CD4-positive, alpha-beta T cell treated with Interleukin-12 subunit alpha and Interleukin-12 subunit beta, for 1 hour (primary cell): ENCODE measurements at places on chromosomes 16 and 17.
A peak's percentile ranks its signal among the peaks of the same experiment; 100 is the strongest.

DNA sequence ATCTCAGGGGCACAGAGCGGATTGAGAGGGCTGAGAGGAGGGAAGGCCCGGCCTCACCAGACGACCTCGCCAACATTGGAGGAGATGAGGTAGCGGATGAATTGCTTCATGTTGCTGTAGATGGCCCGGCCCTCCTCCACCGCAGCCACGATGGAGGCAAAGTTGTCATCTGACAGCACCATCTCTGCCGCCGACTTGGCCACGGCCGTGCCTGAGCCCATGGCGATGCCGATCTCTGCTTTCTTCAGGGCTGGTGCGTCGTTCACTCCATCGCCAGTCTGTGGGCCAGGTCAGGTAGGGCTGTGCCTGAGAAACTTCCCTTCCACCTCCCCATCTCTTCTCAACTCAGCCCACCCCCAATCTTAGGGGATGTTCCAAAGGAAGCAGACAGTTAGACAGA, 21.1 kb upstream of the P2RX1 start:
- no peak for DNase-seq

GRCh38 chr16:3659251-3659650, 4.8 kb downstream of the DNASE1 start:
- no peak for DNase-seq

DNA sequence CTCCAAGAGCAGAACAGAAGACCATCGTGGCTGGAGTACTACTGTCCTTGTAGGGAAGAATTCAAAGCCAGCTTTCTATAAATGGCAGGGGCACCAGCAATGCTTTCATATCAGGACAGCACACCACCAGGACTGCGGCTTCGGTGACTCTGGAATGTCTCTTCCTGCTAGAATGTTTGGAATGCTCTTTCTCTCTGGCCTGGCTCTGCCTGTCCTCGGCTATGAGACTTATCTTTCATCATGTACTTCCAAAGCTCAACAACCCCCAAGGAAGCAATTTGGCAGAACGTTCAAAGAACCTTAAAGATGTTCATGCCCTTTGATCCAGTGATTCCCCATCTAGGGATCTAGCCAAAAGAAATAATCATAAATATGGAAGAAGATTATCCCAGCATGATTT, 52.7 kb upstream of the NOG start:
- no peak for DNase-seq

GRCh38 chr17:49217651-49218413, 7.3 kb downstream of the ABI3 start:
- peak; percentile 84 for DNase-seq

GRCh38 chr16:8094696-8095095, 495.6 kb downstream of the TMEM114 start:
- no peak for DNase-seq

DNA sequence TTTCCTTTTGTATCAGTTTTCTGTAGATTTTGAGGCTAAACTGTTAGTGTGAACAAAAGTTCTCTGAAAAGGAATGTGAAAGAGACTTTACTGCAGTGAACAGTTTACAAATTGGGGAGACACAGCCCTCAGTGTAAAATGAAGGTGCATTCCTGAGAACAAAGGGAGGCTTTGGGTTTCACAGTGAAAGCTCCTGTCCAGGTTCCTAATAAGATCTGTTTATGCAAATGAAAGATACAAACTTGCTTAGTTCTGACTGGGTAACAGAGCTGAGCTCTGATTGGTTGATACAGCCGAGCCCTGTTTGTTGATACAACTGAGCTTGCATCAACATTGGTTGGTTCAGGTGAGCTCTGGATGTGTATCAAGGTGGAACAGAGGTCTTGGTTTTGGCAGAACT, 8.3 kb upstream of the CDRT15 start:
- no peak for DNase-seq

- peak; percentile 1 for DNase-seq
Observed at GRCh38 chr16:68844211-68844564, 857 bp downstream of the TANGO6 start.

- no peak for DNase-seq
Observed at GRCh38 chr17:32709562-32709961, 167.4 kb downstream of the MYO1D start.

GRCh38 chr16:31880322-31880979, 6.8 kb downstream of the ZNF267 start:
- DNase-seq: peak; percentile 62

GRCh38 chr17:77531641-77532040, 390.9 kb downstream of the SEC14L1 start:
- no peak for DNase-seq

GRCh38 chr16:57192720-57193486, 6.8 kb downstream of the RSPRY1 start:
- DNase-seq: no peak

- DNase-seq: no peak
Observed at GRCh38 chr17:62105357-62105756, 40.3 kb upstream of the MED13 start.

DNA sequence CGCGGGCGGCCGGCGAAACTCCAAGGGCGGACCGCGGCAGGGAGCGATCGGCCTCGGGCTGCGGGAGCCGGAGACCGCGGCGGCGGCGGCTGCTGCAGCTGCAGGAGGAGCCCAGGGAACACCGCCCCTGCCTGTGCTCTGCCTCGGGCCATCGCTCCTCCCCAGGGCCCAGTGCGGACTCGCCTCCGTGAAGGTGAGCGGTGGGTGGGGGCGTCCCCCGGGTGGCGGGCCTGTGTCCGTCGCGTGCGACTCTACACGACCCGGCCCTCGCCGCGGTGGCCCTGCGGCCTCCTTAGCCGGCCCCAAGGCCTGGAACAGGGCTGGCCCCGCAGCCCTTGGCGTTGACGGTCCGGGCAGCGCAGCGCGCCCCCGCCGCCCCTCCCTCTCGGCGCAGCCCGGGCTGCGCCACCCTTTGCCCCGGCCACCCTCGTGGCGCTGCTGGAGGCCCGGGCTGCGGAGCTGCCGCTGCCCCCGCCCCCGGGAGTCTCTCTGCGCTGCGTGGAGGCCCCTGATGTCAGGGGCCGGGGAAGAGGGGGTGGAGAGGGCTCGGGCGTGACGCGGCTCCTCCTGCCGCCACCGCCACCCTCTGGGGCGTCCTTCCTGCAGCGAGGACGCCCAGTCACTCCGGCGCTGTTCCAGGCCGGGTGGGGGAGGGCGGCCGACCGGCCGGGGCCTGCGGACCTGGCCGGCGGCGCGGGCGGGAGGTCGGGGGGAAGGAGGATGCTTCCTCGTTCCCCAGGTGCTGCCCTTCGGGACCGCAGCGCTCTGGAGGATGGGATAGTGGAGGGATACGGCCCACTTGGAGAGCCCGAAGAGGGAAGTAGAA, 485 bp downstream of the DYNLL2 start:
- DNase-seq: peak; percentile 71

DNA sequence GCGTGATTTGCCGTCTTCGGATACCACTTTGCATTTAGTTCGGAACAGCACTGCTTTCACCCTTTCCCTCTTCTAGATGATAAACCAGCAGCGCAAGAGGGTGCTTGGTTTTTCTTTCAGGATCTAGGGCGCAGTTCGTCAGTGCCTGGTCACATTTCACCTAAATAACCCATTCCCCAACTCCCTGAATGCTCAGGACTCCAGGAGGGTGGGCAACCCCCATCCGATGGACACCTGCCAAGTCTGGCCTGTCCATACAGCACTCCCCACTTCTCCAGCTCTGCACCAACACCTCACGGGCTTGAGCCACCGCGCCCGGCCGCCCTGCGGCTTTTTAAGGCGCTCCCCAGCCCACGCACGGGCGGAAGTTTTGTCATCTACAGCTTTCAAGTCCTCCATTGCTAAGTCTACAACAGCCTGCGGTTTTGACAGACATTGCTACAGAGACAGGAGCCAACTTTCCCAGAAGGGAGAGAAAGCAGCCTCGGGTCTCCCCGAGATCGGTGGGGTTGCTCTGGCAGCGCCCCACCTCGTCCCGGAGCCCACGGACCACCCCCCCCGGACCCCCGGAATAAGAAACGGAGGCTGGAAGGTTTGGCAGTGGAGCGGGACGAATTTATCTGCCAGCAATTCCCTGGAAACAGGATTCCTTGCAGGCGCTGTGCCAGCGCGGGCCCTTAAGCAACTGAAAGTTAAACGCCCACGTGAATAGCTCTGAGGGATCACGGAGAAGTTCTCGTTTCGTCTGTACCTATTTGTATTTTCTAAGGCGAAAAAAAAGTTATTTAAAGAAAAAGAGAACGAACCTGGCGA, 38.6 kb upstream of the SLFN13 start:
- DNase-seq: peak; percentile 74

DNA sequence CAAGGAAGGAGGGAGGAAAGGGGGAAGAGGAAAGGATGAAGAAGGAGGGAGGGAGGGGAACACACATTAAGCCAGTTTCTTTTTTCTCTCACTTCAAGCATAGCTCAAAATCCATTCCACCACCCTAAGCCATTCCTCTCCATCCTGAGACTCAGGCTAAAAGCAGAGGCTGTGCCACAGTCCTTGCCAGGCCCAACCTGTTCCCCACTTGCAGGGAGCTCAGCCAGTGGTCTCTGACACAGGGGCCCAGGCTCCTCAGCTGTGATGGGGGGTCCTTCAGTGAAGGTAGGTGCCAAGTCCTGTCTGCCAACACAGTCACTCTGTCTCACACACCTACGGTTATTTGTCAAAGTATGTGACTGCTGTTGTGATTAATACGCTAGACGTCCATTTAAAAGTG, 44.6 kb downstream of the SDK2 start:
- no peak for DNase-seq

DNA sequence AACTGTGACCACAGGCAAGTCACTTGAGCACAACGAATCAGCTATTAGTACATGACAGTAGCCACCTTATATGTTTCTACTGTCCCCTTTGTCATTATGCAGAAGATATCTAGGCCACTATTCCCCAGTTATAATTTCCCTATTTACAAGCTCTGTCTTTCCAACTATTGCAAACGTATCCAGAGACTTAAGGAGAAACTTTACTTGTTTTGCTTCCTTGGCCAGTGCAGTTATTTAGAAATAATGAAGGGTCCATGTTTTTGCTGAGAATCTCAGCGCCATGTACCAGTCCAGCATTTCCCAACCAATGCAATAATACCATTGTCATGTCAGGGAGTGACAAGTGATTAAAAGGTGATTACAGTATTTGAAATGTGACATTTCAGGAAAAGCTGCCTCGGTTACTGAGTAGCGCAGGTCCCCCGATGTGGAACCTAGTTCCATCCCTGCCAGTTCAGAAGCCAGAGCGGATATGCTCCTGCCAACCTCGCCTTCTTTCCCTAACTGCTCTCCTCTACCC, 743 bp downstream of the ZNF624 start:
- DNase-seq: no peak

GRCh38 chr17:82062076-82062983, 3.3 kb downstream of the DUS1L start:
- DNase-seq: no peak

DNA sequence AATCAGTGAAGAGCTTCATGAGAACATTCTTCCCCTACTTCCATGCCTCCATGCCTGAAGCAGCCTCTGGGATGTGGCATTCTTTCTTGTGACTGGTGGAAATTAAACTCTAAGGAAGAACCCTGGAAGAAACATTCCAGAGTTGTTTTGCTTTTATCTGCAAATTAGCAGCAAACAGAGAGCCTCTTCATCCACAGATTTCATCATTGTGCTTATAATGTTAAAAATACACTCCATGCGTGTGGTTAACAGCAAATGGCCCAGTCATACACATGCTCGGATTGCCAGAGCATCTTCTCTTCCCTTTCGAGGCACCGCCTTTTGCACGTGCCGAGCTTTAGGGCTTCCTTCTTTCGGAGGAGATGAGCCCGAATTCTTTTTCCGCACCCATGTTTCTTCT, 411.3 kb downstream of the SNX29 start:
- no peak for DNase-seq

- no peak for DNase-seq
Observed at GRCh38 chr17:10610884-10611283, 46.2 kb downstream of the MYH3 start.

GRCh38 chr17:17532991-17533390, 36.8 kb upstream of the RASD1 start:
- DNase-seq: no peak

DNA sequence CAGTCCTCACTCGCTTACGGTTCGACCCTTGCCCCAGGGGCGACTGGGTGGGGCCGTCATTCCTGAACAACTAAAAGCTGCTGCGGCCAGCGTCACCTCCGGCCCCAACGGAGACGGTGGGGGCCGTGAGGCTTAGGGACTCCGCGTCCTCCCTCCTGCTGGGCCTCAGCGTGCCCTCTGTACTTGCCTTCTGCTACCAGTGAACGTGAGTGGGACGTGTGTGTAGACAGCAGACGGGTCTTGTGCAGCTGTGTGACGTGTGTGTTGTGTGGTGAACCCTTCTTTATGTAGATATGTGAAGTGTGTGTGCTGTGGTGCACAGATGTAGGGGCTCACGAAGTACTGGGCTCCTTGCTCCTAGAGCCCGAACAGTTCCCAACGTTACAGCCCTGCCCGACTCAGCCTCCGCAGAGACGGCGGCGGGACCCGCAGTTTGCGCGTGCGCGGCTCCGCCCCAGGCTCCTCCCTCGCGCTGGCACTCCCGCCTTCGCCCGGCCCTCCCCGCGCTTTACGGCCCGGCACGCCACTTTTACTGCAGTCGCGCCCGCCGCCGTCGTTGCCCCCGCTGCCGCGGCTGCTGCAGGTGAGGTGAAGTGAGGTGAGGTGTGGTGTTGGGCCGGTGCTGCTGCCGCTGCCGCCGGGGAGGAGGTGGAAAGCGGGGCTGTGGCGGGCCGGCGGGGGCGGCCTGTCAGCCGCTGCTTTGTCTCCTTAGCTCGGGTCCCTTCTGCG, at the start of gene PHAF1:
TSS of gene PHAF1 (plus strand) at position 535 of the 729 bp plus-strand sequence. CDS start 235 bp downstream, outside the sequence.
- peak; percentile 96 for DNase-seq

DNA sequence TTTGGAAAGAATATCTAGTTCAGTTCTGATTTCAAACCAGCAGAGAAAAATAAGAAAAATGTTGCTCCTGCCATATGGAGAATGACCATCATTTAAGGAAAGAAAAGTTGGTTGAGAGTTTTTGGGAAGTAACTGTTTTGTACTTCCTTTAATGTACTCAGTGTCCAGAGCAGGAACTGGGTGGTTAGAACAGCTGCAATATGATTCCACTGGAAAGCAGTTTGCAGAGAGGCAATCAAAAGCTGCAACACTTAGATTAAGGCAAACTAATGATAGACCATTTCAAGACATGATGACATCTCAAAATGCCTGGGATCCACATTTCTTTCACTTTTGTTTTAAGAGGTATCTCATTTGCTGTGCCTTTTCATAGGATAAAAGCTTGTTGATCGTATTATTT, 313.3 kb upstream of the HSBP1 start:
- DNase-seq: no peak

DNA sequence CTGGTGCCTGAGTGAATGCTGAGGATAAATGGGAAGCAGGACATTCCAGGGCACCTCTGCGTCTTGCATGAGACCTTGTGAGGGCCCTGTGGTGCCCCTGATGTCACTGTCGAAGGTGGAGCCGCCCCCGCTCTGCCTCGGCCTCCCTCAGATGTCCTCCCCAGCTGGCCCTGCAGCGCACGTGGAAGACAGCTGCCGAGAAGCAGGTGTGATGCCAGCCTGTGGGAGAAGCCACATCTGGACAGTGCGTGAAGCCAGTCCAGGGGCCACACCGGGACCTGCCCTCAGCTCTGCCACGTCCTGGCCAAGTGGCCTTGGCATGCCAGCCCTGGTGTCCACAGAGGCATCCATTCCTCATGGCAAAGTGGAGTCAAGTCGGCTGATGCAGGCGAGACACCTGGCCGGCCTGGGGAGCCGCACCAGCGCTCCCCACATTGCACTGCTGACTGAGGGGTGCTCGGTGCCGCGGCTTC, 21.6 kb upstream of the METRNL start:
- DNase-seq: no peak

GRCh38 chr17:16346721-16347271, 6.5 kb downstream of the CENPV start:
- DNase-seq: no peak
